ENCODE measurements at places on chromosomes 4 and X.

DNA sequence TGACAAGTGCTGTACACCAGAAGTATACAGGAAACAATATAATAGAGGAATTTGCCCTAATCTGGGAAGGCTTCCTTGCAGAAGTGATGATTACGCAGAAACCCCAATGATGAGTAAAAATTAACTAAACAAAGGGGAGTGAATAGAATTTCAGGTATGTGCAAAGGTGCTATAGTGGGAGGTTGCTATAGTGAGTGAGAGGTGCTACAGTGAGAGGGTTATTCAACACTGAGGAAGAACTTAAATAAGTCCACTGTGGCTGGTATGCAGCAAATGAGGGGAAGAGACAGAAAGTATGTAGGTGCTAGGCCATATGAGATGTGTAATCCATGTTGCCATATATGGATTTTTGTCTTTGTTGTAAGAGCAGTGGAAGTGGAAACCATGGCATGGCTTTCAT lies 69.5 kb downstream of the TRIM2 start:
- DNase-seq: no peak

DNA sequence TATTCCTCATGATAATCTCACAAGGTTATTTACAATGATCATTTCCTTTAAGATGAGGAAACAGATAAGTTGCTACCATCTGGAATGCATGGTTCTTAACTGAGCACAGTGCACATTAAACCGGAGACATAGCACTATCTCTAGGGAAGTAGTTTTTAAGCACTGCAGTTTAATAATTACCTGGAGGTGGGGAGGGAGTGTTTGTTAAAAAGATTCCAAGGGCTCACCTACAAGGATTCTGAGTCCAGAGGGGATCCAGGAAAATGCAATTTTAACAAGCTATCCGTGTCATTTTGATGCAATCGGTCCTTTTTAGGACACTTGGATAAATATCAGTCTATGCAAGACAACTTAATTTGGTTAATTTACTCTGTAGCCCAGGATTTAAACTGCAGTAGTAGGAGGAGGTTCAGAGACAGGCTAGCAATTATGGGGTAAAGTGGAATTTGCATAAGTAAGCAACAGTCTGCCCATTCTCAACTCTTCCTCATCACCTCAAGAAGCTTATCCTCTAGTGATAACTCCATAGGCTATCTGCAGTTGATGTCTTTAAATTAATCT lies 2.8 kb upstream of the PDLIM5 start:
- no peak for DNase-seq

DNA sequence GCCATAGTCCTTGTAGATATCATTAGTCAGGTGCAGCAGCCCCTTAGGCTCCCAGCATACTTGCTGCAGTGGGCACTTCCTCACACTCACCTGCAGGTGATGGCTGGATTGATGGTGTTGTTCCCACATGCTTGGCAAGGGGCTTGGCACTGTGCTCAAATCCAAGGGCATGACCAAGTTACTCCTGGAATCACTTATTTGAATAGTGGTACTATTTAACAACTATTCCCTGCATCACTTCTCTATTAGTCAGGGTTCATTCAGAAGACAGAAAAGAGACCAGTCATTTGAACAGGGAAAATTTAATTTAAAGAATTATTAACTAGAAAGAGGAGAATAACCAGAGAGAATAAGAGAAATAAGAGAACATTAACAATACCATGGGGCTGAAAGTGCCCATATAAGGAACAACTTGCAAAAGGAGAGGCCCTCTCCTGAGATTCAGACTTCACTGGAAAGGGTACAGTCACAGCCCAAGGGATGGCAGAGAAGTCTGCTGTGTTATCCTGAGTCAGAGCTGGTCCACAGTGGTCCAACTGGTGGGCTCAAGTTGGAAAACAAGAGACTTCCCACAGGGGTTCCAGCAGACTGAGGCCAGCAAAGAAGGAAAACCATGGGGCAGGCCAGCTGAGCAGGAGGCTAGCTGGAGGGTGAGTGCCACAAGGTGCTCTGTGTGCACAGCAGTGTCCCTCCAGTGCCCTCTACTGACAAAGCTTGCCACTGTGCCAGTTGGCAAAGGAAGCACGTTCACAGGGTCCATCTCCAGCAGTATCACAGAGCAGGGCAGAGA lies 9.8 kb downstream of the SPP1 start:
- DNase-seq: no peak

GRCh38 chrX:1491851-1492349 lies 39.2 kb upstream of the ASMTL start:
- no peak for DNase-seq

DNA sequence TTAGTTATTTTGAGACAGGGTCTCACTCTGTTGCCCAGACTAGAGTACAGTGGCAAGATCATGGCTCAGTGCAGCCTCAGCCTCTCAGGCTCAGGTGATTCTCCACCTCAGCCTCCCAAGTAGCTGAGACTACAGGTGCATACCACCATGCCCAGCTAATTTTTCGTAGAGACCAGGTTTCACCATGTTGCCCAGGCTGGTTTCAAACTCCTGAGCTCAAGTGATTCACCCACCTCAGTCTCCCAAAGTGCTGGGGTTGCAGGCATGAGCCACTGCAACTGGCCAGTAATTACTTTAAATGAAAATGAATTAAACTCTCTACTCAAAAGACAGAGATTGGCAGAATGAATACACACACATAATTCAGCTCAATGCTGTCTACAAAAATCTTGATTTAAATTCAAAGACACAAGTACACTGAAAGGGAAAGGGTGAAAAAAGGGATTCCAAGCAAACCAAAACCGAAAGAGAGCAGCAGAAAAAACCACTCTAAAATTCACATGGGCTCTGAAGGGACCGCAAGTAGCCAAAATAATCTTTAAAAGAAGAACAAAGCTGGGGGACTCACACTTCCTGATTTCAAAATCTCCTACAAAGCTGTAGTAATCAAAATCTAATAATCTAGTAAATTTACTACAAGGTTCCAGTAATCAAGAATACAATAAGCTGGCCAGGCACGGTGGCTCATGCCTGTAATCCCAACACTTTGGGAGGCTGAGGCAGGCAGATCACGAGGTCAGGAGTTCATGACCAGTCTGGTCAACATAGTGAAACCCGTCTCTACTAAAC lies 11.8 kb upstream of the SPON2 start:
- no peak for DNase-seq

- no peak for DNase-seq
Observed at GRCh38 chr4:102843938-102844337, 16.6 kb upstream of the UBE2D3 start.

DNA sequence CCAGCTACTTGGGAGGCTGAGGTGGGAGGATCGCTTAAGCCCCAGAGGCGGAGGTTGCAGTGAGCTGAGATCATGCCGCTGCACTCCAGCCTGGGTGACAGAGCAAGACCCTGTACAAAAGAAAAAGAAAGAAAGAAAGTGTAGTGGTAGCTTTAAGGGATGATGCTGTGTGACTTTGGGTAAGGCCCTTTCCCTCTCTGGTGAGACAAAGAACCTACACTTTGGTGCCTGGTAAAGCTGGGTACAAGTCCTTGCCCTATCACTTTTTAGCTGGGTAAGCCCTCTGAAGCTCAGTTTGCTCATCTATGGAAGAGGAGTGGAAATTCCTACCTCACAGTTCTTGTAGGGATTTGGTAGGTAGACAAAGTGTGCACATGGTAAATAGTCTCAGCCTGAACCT lies 1.7 kb upstream of the IQSEC2 start:
- DNase-seq: no peak

DNA sequence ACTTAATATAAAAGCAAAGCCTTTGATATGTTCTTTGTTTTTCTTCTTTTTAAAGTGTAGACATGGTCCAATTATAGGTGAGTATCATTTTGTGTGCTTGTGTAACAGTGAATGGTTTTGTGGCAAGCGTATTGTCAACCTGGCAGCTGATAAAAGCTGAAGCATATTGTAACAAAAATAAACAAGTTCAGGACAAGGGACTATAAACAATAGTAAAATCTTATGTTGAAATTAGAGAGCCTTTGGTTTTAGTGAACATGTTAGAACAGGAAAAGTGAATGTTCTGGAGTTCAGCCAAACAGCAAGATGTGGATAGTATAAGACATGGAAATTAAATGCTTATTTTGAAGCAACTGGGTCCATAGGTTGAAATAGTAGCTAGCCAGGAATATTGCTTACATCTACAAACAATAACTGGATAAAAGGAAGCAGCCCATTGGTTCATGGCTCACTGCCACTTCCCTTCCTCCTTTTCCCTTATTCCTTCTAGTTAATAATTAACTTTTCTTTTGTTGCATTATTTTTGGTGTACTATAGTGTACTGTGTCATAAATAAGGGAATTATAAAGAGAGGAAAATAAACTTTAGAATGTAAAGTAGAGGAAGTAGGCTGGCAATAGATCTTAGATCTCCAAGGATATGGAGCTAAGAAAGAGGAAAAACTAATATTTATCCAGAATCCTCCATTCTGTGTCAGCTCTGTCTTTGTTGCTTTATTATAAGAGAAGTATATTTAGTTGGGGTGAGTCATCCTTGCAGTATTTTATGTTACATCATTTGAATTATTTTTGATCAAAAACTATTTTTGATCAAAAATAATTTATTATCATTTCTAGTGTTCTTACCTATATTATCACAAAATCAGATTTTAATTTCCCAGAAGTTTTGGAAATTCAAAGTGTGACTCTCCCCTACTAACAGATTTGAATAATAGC lies 65.6 kb downstream of the MRPL1 start:
- peak; percentile 45 for DNase-seq

DNA sequence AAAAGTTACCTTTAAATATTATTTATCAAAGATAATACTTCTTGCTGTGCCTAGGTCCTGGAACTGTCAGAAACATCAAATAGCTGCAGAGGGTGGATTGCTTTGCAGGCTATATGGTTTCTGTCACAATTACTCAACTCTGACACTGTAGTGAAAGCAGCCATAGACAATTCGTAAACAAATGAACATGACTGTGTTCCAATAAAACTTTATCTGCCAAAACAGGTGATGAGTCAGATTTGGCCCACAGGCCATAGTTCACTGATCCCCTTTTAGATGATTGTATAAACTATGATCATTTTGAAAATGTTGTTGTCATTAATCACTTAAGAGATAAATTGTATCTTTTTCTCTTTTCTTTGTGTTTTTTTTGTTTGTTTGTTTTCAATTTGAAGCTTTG lies 8.4 kb upstream of the MEPE start:
- no peak for DNase-seq

- DNase-seq: no peak
Observed at GRCh38 chr4:118346495-118346894, 6.3 kb downstream of the PRSS12 start.

- DNase-seq: no peak
Observed at GRCh38 chrX:74525116-74525515, 89.3 kb downstream of the RLIM start.

GRCh38 chr4:169249214-169249973 lies 21.4 kb downstream of the SH3RF1 start:
- DNase-seq: no peak

GRCh38 chr4:76950052-76950955 lies 752 bp downstream of the SEPTIN11 start:
- DNase-seq: peak; percentile 81

- DNase-seq: no peak
Observed at GRCh38 chrX:10722851-10723250, 102.5 kb upstream of the MID1 start.

All from mucosa of descending colon (tissue), 3 donors.